ENCODE measurements at places on chromosomes 13 and 19.
A peak's percentile ranks its signal among the peaks of the same experiment; 100 is the strongest.

- DNase-seq, result no peak
Observed at GRCh38 chr13:59521549-59521948, 642.2 kb downstream of the DIAPH3 start.

DNA sequence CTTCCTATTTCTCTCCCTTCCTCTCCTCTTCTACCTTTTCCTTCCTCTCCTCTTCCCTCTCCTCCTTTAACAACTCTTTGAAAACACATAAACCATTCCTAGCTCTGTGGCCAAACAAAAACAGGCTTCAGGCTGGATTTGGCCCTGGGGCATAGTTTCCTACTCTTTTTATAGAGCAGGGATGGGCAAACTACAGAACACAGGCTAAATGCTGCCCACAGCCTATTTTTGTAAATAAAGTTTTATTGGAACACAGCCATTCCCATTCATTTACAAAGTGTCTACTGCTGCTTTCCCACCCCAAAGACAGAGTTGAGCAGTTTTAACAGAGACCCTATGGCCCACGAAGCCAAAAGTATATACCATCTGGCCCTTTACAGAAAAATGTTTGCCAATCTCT, 35.4 kb downstream of the LHFPL6 start:
- no peak for DNase-seq

DNA sequence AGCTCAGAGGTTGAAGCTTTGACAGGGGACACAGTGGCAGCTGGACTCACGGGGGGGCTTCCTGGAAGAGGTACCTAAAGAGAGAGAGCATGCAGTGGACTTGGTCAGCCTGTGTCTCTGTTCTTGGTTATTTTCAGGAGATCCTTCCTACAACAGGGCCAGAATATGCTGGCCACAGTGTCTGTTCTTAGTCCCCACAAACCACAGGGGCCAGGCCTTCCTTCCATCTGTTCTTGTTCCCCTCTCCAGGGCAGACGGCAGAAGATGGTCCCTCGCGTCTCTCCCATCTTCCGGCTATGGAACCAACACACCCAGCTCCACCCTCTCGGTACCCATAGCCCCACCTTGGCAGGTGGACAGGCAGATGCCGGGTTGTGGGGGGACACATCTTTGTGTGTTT, 24.8 kb downstream of the MAST3 start:
- no peak for DNase-seq

- peak; percentile 89 for DNase-seq
Observed at GRCh38 chr19:49441210-49441959, at the start of gene SLC17A7. Gene SLC17A7 (minus strand): TSS chr19:49441527. CDS start chr19:49441379, 148 bp downstream.

DNA sequence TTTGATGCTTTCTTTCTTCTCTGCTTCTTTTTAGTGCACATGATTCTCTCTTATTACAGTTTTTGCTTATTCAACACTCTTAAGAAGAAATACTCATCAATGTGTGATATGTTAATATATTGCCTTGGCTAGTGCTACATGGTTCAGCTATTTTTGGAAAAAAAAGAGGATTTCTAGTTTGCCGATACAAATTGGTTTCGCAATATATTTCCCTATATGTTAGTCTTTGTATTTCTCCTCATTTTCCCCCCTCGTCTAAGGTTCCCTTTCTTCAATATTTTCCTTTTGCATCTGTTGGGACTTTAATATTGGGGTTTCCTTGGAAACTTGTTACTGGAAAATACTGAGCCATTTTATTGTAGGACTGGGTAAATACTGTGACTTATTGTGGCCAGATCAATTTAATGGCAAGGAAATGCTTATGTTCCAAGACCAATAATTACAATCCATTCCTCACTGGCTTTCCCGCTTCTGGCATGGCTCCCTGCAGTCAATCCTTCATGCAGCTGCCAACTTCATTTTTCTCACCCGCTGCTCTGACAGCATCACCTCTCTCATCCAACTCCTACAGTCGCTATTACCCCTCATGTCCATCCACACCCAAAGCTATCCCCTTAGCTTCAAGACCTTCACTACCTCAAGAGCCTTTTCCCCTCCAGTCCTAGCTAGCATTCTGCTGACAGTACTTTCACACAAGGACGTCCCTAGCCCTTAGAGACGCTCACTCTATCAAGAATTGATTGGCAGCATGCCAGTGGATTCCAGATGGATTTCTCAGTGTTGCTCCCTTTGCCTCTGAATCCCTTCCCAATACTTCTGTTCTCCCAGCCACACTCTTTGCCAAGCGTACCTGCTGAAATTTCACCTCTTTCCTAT, 280.1 kb upstream of the TMTC4 start:
- no peak for DNase-seq

- DNase-seq, result peak; percentile 83
Observed at GRCh38 chr19:17553256-17553655, 2.2 kb upstream of the COLGALT1 start.

DNA sequence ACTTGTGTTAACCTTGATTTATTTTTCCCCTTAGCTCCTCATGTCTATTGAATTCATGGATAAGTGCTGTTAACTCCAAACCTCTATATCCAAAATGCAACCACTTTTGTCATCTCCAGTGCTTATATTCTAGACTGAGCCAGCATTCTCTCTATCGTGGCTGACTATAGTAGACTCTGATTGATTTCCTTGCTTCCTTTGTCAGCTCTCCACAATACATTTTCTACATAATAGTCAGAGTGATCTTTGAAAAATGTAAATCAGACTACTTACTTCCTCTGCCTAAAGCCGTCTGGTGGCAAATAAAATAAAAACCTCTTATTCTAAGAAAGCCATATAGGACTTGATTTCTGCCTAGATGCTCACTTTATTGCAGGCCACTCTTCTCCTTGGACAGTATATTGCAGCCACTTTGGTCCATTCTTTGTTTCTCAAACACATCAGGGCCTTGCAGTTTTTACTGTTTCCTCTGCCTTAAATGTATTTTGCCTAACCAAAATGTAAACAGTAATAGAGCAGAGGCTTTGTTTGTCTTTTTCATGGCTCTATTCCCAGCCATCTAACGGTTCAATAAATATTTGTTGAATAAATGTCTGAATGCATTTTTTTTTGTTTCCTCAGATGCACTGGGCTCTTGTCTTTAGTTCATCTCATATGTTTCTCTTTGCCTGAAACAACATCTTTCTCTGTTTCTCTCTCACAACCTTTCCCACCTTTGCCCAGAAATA, 243.6 kb upstream of the CSNK1A1L start:
- no peak for DNase-seq

DNA sequence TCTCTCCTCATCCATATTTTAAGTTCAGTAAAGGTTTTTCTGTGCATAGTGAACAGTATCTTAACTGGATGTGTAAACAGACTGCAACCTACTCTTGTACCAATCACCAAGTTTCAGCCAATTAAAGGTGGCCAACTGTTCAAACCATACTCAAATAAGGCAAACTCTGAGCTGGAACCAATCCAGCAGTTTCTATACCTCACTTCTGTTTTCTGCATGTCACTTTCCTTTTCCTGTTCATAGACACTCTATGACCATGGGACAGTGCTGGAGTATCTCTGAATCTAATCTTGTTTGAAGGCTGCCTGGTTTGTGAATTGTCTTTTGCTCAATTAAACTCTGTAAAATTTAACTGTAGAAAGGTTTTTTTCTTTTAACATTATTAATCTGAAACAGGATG, 470.3 kb upstream of the SLITRK6 start:
- DNase-seq, result no peak

- DNase-seq, result peak; percentile 88
Observed at GRCh38 chr19:7533925-7534480, 1.5 kb upstream of the PNPLA6 start.

- no peak for DNase-seq
Observed at GRCh38 chr19:3508771-3509535, 2.8 kb downstream of the FZR1 start.

- DNase-seq, result no peak
Observed at GRCh38 chr13:91238036-91238435, 109.5 kb upstream of the MIR17HG start.

DNA sequence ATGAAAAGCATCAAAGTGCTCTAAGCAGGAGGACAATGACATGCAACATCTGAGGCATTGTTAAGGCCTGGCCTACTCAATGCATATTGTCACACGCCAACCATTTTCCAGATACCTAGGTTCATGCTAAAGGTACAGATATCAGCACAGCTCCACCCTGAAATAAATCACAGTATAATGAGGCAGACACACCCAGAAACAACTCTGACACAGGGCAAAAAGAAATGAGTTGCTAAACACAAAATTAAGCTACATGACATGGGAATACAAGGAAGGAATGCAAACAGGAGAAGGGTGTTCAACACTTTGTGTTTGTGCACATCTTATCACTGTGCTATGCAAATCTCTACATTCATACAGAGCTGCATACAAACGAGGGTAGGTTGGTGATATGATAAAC, 86.5 kb downstream of the EPSTI1 start:
- no peak for DNase-seq

DNA sequence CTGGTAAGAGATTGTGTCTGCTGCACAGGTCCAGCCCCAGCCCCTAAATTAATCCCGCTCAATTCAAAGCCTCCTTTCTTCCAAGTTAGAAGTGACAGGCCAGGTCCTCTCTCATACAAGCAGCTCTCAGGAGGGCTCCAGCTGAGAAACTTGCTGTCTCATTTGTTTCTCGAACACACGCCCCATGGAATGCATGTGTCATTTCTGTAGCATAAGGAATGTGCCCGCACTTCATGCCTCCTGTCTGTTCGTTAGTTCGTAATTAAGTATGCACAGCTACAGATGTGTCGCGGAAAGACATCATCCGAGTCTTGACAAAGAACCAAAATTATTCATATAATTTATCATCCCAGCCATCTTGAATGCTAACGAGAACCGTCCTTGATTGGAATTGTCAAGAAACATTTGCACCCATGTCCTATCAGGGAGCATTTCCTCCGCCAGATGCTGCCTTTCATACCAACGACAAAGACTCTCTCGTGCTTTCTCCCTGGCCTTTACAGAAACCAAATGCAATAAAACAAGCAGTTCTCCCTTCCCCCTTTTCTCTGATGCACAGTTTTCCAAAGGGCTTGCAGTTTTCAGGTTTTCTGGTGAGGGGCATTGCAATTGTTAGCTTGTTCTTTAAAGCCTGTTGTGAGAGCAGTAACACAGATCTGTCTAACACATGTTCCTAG, 133.5 kb downstream of the UQCRFS1 start:
- no peak for DNase-seq

- DNase-seq, result no peak
Observed at GRCh38 chr19:43518051-43518450, 8.9 kb downstream of the ETHE1 start.

- DNase-seq, result no peak
Observed at GRCh38 chr19:17873786-17874757, 2.3 kb downstream of the SLC5A5 start.

DNA sequence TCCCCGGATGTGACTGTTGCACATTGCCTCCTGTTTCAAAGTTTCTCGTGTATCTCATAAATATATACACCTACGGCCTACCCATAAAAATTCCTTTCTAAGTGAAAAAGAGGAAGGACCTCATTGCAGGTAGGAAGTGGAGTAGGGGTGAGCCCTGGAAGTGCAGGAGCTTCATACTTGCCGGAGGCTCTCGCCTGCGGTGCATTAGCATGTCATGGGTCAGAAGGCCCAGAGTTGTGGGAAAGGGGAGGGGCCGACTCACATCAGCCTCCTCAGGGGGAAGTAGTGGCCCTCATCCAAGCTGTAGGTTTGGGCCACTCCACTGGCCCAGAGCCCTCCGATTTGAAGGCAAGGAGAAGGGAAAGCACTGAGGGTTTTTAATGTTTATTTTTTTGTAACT, 26.0 kb upstream of the IRS2 start:
- no peak for DNase-seq

GRCh38 chr13:72025836-72026235, 158.8 kb upstream of the DACH1 start:
- DNase-seq, result no peak

Measured in suprapubic skin (tissue), 4 donors.